ENCODE measurements at places on chromosomes 1 and 21.

DNA sequence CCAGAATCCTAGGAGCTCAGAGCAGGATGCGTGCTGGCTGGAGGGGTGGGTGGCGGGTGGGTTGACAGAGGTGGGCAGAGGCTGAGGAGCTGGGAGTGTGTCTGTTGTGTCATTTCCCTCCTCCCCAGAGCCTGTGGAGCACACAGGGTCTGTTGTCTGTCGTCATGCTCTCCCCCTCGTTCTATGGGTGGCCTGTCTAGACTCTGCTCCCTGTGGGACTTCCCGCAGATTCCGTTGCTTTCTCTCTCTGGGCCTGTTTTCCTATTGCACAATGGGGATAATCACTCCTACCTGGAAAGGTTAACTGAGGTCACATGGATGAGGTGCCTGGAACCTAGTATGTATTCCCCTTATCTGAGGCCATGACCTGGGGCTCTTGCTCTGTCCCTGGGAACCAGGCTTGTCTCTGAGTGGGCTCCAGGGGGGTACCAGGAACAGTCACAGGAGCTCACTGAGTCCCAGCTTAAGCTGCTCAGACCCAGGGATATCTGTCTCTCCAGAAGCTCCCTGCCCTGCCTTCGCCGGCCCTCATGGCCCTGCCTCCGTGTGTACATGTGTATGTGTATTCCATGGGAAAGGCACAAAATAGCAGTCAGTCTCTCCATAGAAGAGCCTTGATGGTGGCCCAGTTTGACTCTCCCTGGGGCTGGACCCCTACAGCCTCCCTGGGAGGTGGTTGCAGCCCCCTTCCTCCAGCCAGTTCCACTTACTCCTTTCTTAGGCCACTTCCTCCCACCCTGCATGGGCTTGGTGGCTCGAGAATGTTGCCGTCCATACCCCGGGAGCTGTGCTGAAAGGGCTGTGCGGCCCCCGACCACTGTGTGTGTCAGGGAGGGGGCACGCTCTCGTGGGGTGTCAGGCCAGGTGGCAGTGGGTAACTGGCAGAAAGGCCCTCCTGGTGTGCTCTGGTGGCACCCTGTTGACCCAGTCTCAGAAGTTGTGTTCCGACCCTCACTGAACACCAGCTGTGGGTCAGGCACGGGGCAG is 17.9 kb downstream of the PTPRF start:
- no peak overlapping the region for H3K4me3 ChIP-seq
- no peaks in the 10 kb centered on the region for H3K36me3 ChIP-seq
- DNase-seq = no peak
- H3K27ac ChIP-seq = peak overlapping the region; percentile 82

- no peaks in the 10 kb centered on the region for H3K36me3 ChIP-seq
- no peak overlapping the region for H3K27ac ChIP-seq
- DNase-seq = no peak
- H3K4me1 ChIP-seq = no peaks in the 10 kb centered on the region
- H3K27me3 ChIP-seq = no peaks in the 10 kb centered on the region
Observed at GRCh38 chr1:29511436-29511835, 275.1 kb downstream of the PTPRU start.

DNA sequence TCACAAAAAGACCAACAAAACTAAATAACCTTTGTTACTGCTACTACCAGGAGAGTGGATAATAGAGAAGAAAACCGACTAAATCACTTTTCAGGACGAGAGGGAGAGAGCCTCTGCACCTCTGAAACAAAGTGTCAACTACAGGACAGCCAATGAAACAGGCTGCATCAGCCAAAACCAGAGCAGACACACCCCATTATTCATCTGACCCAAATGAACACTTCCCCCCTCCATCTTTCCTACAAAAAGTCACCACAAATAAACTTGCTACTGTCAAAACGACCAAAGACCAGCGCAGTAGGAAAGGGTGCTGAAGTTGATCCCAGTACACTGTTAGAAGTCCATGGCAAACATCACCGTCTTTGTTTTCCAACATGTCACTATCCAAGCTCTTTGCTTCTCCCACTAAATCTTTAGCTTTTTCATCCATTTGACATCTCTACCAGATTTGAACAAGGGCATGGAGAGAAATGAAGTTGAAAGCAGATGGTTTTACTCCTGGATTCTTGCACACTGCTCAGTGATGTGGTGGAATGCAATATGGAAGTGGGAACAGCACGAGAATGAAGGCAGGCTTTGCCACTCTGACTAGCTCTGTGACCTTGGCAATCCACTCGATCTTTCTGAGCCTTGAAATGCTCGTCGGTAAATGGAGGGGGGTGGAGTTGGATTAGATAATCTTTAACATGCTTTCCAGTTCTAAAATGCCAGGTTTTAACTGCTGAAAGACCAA is 20.5 kb downstream of the DSTYK start:
- no peak overlapping the region for H3K27ac ChIP-seq
- no peaks in the 10 kb centered on the region for H3K4me1 ChIP-seq
- H3K27me3 ChIP-seq = no peaks in the 10 kb centered on the region
- no peaks in the 10 kb centered on the region for H3K36me3 ChIP-seq
- no peak overlapping the region for H3K4me3 ChIP-seq

DNA sequence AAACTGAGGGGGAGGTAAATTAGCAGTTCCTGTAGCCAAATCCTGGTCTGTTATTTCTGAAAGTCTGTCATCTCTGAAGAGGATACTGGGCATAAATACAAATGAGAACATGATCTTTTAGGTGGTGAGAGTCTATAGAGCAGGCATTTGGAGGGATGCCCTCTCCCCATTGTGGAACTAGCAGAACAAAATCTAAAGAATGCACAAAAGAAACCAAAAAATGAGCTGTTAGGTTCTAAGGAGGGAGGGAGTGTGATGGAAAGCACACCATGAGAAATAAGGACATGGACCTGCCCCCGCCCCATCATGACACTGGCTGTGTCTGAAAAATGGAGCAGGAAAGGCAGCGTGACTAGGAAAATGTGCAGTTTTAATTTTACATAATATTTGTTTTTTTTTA is 262.0 kb downstream of the KIF26B start:
- no peak overlapping the region for H3K4me3 ChIP-seq
- no peak for DNase-seq
- H3K27me3 ChIP-seq = no peaks in the 10 kb centered on the region
- no peaks in the 10 kb centered on the region for H3K4me1 ChIP-seq
- no peak overlapping the region for H3K27ac ChIP-seq

DNA sequence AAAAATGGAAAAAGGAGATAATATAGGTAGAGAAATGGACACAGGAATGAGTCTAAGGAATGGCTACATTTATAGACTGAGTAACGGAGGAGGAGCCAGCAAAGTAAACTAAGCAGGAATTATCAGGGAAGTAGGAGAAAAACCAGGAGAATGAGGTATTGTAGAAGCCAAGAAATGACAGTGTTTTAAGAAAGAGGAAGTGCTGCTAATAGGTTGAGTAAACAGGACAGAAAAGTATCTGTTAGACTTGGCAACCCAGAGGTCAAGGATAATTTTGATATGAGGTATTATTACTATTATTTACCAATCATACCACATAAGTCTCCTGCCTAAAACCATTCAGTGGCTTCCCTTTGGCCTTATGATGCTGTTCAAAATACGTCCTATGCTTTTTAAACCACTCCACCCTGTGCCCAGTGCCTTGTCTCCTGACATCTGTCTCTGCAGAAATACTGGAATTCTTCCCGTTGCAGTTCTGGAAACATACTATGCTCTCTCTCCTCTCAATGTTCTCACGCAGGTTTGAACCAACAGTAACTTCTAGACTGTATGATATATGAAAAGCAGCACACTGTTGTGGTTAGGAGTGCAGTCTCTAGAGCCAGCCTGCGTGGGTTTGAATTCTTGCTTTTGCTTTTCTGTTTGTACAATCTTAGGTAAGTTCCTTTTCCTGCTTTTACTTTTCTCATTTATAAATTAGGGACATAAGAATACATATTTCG is 24.6 kb upstream of the NEK7 start:
- no peak for DNase-seq
- no peak overlapping the region for H3K27ac ChIP-seq
- H3K27me3 ChIP-seq = no peaks in the 10 kb centered on the region
- no peaks in the 10 kb centered on the region for H3K36me3 ChIP-seq

GRCh38 chr21:45006536-45007095 is 66.8 kb downstream of the SLX9 start:
- H3K27me3 ChIP-seq = no peaks in the 10 kb centered on the region
- H3K36me3 ChIP-seq = no peaks in the 10 kb centered on the region
- H3K27ac ChIP-seq = no peak overlapping the region
- no peaks in the 10 kb centered on the region for H3K4me1 ChIP-seq
- no peak overlapping the region for H3K4me3 ChIP-seq

GRCh38 chr1:213154056-213154685 is 103.1 kb downstream of the RPS6KC1 start:
- no peak overlapping the region for H3K4me3 ChIP-seq
- H3K27ac ChIP-seq = no peak overlapping the region
- no peaks in the 10 kb centered on the region for H3K36me3 ChIP-seq
- DNase-seq = no peak
- no peaks in the 10 kb centered on the region for H3K4me1 ChIP-seq

- H3K27me3 ChIP-seq = no peaks in the 10 kb centered on the region
- H3K36me3 ChIP-seq = no peaks in the 10 kb centered on the region
- H3K4me3 ChIP-seq = no peak overlapping the region
Observed at GRCh38 chr1:114263343-114263742, 109.7 kb upstream of the SYT6 start.

GRCh38 chr1:185574139-185574875 is 159.9 kb upstream of the HMCN1 start:
- no peaks in the 10 kb centered on the region for H3K27me3 ChIP-seq
- H3K27ac ChIP-seq = no peak overlapping the region
- no peak overlapping the region for H3K4me3 ChIP-seq

DNA sequence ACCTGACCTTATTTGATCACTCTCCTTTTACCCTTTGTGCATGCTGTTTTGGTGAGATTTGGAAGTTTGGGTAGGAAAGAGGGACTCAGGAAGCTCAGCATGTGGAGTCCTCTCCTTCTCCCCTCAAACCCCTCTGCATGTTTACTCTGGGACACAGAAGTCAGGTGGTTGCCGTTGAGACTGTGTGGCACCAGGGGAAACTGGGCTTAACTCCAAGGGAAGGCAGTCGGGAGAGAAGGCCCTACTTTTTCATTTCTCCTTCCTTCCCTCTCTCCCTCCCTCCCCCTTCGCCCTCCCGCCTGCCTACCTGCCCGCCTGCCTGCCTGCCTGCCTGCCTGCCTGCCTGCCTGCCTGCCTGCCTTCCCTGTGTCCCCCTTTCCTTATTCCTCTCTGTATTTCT is 34.8 kb upstream of the TTC22 start:
- H3K4me3 ChIP-seq = no peak overlapping the region
- no peaks in the 10 kb centered on the region for H3K4me1 ChIP-seq
- H3K27me3 ChIP-seq = no peaks in the 10 kb centered on the region
- no peak for DNase-seq
- no peak overlapping the region for H3K27ac ChIP-seq
- no peaks in the 10 kb centered on the region for H3K36me3 ChIP-seq

DNA sequence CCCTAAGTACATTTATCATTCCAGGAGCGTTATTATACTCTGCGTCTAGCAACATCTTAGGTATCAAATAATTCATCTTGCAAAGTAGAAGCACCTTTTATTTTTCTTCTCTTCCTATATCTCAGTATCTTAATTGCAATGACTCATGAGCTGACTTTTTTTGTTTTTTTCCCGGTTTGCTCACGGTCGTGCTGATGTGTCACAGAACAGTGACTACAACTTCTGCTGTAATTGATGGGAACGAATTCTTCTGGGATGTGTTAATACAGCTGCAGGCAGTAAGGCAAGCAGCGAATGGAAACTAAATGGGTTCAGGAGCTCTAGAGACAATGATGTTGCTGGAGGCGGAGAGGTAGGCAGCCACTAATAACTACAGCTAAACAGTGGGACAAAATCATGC is 89.8 kb upstream of the TMPRSS15 start:
- H3K4me3 ChIP-seq = no peak overlapping the region
- DNase-seq = no peak
- no peaks in the 10 kb centered on the region for H3K36me3 ChIP-seq
- H3K4me1 ChIP-seq = no peaks in the 10 kb centered on the region

DNA sequence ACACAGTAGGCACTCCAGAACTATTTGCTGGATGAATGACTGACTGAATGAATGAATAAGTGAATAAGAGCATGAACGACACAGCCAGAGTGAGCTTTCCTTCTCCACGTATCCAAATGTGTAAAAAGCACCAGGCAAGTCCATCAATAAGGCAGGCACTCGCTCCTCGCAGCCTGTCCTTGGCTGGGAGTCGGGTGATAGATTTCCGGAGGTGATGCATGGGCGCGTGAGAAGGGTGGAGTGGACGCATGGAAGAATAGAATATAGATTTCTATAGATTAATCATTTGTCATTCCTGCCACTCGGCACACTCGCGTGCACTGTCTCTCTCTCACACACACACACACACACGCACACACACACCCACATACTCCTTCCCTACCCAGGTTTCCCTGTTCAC is 164.3 kb upstream of the ZC3H12A start:
- no peak overlapping the region for H3K4me3 ChIP-seq
- no peaks in the 10 kb centered on the region for H3K4me1 ChIP-seq
- H3K27ac ChIP-seq = no peak overlapping the region
- no peak for DNase-seq

GRCh38 chr1:183100361-183100974 is 77.2 kb downstream of the LAMC1 start:
- no peaks in the 10 kb centered on the region for H3K36me3 ChIP-seq
- H3K4me3 ChIP-seq = no peak overlapping the region
- peaks cover 7% of the 10 kb centered on the region for H3K4me1 ChIP-seq
- H3K27me3 ChIP-seq = no peaks in the 10 kb centered on the region

GRCh38 chr1:63274979-63275378 is 47.4 kb upstream of the FOXD3 start:
- H3K4me1 ChIP-seq = no peaks in the 10 kb centered on the region
- H3K4me3 ChIP-seq = no peak overlapping the region
- no peak overlapping the region for H3K27ac ChIP-seq
- H3K36me3 ChIP-seq = no peaks in the 10 kb centered on the region

DNA sequence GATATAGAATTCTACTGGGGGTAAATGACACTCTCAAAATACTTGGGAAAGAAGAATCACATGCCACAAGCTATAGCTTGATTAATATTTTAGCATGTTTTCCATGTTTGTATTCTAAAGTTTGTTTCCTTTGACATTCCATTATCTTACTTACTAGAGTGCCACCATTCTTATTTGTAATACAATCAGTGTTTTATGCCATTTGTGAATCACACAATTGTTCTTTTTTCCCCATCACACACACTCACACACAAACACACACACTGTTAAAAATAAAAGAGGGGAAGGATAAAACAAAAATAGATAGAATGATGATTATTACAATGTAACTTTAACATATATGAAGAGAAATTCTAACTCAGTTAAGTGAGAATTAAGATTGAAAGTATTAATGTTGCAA is 16.0 kb upstream of the TEKT2 start:
- H3K27me3 ChIP-seq = no peaks in the 10 kb centered on the region
- H3K27ac ChIP-seq = no peak overlapping the region
- DNase-seq = no peak
- no peak overlapping the region for H3K4me3 ChIP-seq
- H3K36me3 ChIP-seq = no peaks in the 10 kb centered on the region
